Thyroid gland (tissue), 4 donors: ENCODE measurements at places on chromosomes 1 and 21. TPM values are rescaled to one million over a fixed set of nuclear protein-coding genes. Genes with fewer than 3 reads are reported as not detected.

DNA sequence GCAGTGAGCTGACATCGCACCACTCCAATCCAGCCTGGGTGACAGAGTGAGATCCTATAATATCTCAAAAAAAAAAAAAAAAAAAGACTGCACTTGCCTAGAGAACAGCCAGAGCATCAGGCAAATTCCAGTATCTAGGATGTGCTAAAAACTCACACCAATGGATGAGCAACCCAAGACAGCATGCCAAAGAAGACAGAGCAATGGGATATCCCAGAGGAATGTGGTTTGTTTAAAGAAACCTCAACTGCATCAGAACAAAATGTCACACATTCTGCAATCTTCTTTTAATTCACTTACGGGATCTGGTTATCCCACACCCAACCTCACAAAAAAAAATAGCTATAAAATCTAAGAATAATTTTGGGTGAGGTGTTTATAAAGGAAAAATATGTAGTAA is 7.3 kb downstream of the KCNH1 start:
- no peak for DNase-seq

GRCh38 chr21:33733601-33734000 is 91.3 kb downstream of the ITSN1 start:
- DNase-seq = no peak

GRCh38 chr1:25692560-25692959 is 76.0 kb downstream of the MAN1C1 start:
- no peak for DNase-seq

DNA sequence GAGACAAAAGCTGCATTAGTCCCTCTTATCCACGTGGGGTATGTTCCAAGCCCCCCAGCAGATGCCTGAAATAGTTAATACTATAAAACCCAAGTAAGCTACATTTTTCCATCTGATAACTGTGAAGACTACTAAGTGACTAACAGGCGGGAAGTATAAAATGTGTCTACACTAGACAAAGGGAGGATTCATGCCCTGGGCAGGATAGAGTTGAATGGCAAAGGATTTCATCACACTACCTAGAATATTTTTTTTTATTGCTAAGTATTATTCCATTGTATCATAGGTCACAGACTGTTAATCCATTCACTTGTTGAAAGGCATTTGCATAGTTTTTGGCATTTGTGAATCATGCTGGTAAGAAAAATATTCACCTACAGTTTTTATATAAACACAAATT is 26.4 kb upstream of the CFHR4 start:
- no peak for DNase-seq

DNA sequence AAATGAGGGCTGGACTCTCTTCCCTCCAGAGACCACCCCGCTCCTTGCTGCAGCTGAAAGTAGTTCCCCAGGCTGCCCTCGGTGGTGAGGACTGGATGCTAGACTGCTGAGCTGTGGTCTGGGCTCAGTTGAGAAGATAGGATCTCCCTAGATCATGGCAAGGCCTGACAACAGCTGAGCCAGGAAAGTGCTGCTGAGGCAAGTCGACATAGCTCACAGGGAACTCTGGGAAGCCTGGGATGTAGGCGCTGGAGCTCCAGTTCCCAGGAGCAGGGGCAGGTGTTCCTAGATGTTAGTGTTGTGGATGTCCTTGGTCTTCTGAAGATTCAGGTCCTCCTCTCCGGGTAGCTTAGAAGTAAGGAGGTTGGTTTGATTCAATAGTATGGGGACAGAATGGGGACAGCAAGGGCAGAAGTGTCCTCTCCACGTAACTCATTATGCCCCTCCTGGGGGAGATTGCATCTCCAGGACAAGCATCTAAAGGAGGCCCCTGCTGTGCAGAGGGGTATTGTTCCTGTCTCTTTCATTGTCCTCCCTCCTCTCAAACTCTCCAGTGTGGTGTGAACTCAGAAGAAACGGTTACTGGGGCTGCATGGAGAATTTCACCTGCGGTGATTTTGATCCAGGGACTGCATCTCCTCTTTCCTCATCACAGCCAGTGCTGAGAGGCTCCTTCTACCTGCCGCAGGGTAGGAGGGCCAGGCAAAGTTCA is 3.7 kb downstream of the CYB561D1 start:
- DNase-seq = no peak

DNA sequence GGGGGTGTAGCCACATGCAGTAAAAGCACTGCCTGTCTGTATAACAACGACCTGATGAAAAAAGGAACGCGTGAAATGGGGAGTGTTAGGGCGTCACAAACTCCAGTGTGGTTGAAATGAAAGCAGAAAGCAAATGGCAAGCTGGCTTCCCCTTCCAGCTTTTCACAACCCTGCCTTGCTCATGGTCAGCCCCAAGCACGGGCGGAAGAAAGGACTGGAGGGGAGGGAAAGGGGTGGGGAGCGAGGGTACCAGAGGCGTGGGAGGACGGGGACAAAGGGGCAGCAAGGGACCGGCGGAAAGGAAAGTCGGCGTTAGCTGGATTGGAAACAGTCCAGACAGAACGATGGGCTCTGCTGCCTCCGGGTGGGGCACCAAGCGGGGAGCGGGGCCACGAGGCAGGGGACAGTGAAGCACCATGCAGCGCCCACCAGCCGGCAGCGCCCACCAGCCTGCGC is 9.6 kb downstream of the VPS26C start:
- no peak for DNase-seq

DNA sequence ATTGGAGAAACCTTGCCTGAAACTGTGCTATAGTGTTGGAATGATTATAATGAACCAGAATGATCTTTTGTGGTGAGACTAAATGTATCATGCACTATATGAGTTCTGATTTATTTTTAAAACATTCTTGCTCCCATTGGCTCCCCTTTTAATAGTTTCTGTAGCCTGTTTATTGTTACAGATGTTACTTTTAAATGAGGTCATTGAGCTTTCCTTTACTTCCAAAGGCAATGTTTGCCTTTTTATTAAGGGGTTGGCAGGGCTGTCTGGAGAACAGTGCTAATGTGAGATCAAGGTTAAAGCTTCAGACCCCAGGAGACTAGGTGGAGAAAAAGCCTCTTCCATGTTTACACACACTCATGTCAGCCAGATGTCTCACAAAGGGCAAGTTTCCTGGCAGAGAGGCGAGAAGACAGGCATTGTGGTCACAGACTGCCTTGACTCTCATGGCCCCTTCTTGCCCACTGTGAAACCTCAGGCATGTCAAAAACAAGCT is 120.6 kb upstream of the RAVER2 start:
- no peak for DNase-seq

- DNase-seq = no peak
These were observed 64.4 kb downstream of the RAVER2 start for GRCh38 chr1:64809309-64809708.

Gene GJA8
- total RNA-seq = not detected

Gene CNR2
- total RNA-seq = 0.49 TPM

Gene SYCP1
- total RNA-seq = not detected

Gene CHI3L1
- total RNA-seq = 42.9 TPM

Gene RGS7
- total RNA-seq = not detected

Gene NR1I3
- not detected for total RNA-seq

Gene S100A14
- 175 TPM for total RNA-seq

Gene PRMT6
- 22.2 TPM for total RNA-seq

Gene TAF12
- total RNA-seq = 16.8 TPM

Gene CENPF
- 0.67 TPM for total RNA-seq

Gene DENND2D
- 47.6 TPM for total RNA-seq

Gene UBL4B
- 0.27 TPM for total RNA-seq
